NCI-H446 treated with DMSO at 0.1 percent for 48 hours (cell line): ENCODE measurements at places on chromosomes 7 and 10.

DNA sequence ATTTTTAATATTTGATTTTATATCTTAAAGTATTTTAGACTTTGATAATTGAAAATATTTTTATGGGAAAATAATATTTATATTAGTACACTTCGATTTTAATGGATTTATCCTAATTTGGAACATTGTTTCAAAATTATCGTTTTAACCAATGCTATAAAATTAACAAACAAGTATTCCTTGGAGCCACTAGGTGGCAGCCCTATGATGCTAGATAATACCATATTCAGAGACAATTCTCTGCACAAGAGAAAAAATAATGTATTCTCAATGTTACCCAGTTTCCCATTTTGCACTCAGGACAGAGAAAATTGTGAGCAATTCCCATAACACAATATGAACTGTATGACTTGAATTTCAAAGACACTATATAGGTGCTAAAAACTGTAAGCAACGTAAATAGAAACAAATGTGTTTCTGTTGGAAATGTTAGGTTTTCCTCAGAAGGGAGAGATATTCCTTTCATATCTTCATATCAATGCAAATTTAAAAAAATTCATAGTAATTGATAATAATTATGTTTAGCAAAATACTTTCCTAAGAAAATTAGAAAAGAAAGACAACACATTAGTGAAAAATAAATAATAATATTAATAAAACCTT is 237.8 kb downstream of the SEMA3E start:
- DNase-seq, result no peak

DNA sequence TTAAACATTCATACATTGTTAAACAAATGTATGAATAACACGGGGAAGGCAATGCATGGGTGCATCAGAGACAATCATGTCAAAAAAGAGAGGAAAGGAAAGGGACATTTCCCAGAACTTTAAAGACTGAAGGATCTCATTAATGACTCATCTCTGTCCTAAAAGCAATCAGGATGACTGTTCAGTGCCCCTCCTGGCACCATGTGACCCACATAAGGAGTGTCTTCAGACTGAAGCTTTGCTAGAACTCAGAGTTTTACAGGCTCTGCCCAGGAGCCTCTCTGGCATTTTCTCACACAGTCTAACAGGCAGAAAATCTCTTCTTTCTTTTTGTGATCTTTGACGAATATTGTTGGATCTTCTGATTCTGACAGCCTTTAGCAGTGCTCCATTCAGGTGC is 315.3 kb downstream of the OTUD1 start:
- no peak for DNase-seq

DNA sequence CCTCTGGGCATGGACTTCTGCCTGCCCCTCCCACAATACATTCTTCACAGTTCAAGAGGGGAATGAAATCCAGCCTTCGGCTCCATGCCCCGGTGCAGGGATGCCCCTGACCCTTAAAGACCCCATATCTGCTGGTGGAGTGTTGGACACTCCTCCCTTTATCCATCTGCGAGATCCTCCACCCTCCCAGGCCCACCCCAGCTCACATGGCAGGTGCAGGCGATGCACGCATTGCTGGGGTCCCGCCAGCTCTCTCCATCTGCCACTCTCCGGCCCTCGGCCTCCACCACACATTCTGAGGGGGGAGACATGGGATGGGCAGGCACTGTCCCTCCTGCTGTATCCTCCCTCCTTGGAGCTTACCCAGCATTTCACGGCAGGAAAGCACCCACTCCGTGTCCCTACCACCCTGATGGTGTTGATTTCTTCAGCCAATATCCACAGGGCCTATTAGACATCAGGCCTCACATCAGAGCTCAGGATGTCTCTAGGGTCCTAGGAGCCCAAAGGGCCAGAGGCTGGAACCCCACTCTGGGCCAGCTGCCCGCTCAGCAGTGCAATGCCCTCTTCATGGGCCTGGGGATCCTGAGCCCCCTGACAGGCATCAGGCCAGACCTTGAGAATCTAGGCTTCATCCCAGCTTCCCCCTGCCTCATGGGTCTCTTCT is 18.3 kb downstream of the ATP6V1F start:
- DNase-seq, result no peak

DNA sequence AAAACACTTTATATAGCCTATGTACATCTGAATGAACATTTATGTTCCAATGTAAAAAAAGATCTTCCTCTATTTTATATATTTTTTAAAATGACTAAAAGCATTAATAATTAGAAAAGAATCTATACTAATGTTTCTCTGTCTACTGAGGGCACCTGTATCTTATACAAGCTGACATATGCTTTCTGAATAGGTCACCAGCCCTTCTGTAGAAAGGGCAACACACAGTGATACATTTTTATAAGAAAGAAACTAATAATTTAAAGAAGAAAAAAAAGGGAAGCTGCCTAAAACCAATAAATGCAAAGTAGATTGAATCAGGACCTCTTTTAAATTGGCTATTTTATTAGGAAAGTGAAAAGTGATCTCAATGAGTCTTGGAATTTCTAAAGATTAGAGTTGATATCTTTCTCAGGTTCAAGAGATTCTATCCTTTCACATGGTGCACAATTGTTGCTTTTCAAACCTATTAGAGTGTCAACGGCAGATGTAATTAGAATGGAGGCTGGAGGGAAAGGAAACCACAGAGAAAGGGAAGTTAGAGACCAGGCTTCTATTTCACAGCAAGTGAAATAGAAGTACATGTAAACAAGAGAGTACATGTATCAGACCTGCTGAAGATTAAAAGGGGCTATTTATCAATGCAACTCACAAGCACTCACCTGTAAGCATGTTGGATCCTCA is 6.3 kb downstream of the MTPN start:
- no peak for DNase-seq

DNA sequence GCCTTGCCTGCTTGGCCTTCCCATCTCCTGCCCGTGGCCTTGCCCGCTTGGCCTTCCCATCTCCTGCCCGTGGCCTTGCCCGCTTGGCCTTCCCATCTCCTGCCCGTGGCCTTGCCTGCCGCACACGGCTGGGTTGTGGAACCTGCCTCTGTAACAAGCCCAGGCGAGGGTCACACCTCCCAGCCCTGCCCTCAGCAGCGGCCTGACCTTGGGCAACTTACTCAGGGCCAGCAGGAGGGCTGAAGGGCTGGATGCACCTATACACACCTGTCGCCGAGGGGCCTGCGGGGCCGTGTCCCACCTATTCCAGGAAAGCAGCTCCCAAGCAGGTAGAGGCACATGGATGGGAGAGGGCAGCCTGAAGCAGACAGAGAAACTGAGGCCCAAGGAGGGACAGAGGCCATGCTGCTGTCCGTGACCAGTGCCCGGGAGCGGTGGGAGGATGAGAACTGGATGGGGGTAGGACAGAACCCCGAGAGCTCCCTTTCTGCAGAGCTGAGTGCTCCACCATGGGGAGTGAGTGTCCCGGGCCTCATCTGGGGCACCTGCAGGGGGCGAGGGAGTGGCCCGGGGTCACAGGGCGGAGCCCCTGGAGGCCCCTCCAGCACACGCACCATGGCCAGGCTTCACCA is 277.6 kb downstream of the ELFN1 start:
- DNase-seq, result no peak

DNA sequence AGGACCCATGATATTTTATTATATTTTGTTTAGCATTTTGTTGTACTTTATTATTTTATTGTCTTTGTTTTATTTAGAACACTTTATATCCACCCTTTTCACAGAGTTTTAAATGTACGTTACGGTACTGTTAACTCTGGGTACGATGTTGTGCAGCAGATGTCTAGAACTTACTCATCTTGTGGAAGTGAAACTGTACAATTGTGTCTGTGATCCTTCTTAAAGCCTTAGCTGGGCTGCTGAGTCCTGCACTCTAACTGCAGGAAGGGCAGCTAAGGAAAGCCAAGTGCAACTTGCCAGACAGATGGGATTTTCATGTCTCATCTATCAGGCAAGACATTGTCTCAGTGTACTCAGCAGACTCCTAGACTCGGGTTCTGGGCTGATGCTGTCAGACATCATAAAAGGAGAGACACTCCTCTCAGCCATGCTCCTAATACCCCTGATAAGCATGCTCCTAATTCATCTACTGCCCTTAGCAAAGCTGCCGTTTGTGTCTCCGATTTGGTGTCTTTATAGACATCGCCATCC is 14.6 kb upstream of the INSYN2A start:
- no peak for DNase-seq

DNA sequence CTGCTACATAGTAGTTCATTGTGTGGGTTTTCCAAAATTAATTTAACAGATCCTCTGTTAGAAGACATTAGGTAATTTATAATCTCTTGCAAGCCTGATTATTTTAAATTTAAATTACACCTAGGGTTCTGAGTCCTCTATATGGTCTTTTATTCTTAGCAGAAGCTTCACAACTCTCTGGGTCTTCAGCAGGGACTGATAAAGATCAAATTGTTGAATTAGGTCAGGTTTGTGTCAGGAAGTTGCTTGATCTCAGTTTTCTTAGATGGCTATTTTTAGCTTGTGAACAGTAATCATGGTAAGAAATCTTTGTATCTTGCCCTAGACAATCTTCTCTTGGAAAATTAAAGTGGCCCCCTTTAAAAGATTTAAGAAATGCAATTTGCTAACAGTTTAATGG is 183.1 kb upstream of the HDAC9 start:
- no peak for DNase-seq

GRCh38 chr10:125023255-125023654 is 81.3 kb downstream of the ZRANB1 start:
- no peak for DNase-seq

DNA sequence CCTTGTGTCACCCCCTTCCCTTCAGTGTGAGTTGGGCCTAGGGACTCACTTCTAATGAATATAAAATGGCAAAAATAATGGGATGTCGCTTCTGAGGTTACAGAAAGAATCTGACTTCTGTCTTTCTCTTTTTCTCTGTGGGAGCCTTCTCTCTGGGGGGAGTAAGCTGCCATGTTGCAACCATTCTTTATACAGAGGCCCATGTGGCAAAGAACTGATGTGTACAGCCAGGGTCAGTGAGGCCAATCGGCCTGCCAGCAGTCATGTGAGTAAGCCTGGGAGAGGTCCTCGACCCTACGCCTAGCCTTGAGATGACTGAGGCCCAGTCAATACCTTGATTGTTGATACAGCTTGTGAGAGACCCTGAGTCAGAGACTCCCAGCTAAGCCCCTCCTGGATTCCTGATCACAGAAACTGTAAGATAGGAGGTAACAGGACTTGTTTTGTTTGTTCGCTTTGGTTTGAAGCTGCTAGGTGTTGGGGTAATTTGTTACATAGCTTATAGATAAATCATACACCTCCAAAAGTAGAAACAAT is 1.7 kb downstream of the TCAF1 start:
- DNase-seq, result no peak

DNA sequence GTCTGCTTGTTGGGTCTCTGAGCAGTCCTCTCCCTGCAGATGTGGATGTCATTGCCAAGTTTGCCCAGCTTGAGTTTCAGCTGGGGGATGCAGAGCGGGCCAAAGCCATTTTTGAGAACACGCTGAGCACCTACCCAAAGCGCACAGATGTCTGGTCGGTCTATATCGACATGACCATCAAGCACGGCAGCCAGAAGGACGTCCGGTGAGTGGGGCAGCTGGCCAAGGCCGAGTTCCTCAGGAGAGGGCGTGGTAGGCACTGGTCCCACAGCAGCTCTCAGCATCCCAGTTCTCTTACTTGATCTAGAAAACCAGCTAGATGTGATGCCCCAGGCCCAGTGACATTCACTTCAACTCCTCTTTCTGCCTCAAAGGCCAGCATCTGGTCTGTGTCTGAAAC is 7.7 kb downstream of the CALHM2 start:
- no peak for DNase-seq

GRCh38 chr10:24707445-24707844 is 16.2 kb downstream of the ARHGAP21 start:
- no peak for DNase-seq
